Muscle of arm (tissue), 14 donors: ENCODE measurements at places on chromosomes 2 and 18.

- DNase-seq, result peak; percentile 31
Observed at GRCh38 chr2:287471-287885, 413 bp downstream of the ALKAL2 start.

GRCh38 chr18:35661483-35662146, 80.1 kb downstream of the GALNT1 start:
- DNase-seq, result no peak

DNA sequence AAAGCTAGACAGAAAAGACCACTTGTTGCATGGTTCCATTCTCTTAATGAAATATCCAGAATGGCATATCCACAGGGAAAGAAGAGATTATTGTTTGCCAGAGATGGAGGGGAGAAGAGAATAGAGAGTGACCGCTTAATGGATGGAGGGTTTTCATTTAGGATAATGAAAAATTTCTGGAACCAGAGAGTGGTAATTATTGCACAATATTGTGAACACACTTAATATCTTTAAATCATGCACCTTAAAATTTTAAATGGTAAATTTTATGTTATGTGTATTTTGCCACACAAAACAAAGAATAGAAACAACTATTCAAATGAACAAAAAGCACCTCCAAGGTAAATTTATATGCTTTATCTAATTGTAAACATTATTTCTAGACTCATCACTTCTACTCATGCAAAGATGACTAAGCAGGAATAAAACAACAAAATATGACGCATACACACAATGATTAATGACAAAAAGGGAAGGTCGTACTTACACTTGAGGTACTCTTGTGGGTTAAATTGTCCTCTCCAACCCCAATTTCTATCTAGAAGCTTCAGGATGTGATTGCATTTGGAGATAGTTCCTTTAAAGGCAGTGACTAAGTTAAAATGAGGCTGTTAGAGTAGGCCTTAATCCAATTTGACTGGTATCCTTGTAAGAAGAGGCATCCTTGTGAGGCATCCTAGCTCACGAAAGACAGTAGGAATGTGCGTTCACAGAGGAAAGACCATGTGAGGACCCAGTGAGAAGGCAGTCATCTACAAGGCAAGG, 18.7 kb upstream of the DHRS9 start:
- no peak for DNase-seq

DNA sequence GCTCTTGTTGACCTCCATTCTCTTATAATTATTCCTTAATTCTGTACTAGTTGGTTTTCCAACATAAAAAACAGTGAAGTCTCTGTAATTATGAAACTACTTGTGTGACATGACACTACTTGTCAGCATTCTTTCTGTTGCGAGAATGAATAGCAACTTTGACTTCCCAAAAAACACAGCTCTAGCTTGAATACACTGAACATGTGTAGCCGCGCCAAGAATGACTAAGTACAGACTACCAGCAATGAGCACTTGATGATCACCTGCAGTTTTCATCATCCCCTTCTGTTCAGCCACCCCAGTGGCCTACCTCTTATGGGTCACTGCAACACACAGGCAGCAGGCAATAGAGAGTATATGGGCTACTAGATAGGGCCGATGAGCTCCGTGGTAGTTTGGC, 229.3 kb downstream of the TGIF1 start:
- DNase-seq, result no peak

DNA sequence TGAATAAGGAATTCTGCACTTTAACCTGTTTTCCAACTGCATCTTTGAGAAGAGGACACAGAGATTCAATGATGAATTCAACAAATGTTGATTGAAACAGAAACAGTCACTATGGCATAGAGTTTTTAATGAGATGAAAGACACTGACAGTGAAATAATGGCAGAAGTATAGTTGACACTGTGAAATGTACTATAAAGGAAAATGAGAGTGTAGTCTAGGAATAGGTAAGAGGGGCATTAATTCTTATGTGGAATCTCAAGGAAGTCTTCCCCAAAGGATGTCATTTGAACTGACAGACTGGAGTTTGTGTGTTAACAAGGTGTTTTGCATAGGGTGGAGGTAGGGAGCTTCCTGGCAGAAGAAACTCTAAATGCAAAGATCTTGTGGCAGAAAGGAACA, 566.2 kb downstream of the TDRD15 start:
- DNase-seq, result no peak

DNA sequence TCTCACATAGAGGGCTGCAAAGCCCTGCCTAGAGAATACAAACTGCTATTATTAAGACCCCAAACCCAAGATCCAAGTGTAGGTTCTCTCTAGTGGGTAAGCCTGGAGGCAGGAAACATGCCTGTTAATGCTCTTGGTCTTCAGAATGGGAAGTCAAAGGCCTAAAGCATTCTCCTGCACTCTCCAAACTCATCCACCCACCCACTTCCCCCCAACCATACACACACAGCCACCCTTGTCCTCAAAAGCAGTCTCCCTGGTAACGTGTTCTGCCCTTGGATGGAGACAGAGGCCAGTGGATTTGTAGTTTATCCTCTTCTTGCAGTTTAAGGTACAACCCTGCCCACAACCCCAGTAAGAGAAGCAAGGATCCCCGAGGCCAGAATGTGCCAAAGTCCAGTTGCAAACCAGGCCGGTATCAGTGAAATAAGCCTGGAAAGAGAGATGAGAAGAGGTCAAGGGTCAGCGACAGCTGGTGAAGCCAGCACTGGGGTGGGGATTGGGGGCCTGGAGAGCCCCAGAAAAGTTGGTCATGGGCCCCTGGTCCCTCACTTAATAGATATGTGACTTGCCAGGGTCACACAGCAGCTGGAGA, 23.0 kb downstream of the TMEM247 start:
- DNase-seq, result no peak

DNA sequence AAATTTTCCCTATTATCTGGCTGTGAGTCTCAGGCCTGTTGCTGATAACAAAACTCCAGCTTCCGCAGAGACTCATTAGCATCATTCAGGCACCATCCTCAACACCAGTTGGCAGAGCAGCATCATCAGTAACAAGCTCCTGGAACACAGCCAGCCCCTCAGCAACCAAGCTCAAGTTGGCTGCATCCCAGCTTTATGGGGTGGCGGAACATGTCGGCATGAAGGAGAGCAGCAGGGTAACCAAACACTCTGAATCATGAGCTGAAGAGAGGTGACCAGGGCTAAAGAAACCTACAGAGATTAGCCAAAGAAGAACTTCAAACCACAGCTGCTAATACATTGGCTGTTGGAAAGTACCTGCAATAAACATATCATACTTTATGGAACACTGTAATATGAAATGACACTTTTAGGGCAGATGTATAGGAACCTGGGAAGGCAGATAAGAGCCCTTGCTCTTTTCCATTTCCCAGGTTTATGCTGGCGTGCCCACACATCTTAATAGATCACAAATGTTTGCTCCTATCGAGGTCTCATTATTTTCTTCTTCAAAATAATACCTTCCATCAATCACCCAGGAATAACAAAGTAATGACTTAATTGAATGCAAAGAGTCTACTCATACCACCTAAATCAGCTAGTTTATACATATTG, 63.8 kb downstream of the PDE11A start:
- peak; percentile 1 for DNase-seq

DNA sequence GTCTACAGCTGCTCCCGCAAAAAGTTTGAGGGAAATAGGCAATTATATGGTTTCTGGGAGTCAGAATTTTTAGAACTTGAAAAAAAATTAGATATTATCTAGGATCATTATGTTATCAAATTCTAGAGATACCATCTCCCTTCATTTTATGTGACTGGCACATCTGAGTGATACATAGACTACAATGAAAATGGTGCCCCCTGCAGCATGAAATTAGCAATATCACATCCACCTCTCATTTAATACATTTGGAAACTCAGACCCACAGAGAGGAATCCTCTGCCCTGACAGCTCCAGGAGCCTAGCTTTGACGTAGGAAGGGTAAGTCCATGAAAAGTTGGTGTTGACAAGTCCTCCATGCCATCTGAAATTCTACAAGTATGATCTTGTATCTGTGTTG, 381.6 kb downstream of the SUCLG1 start:
- DNase-seq, result no peak

- no peak for DNase-seq
Observed at GRCh38 chr2:212245880-212246279, 292.7 kb downstream of the ERBB4 start.

- no peak for DNase-seq
Observed at GRCh38 chr2:51723691-51724090, 691.8 kb upstream of the NRXN1 start.

- DNase-seq, result no peak
Observed at GRCh38 chr18:1392046-1392445, 487.4 kb downstream of the ADCYAP1 start.

DNA sequence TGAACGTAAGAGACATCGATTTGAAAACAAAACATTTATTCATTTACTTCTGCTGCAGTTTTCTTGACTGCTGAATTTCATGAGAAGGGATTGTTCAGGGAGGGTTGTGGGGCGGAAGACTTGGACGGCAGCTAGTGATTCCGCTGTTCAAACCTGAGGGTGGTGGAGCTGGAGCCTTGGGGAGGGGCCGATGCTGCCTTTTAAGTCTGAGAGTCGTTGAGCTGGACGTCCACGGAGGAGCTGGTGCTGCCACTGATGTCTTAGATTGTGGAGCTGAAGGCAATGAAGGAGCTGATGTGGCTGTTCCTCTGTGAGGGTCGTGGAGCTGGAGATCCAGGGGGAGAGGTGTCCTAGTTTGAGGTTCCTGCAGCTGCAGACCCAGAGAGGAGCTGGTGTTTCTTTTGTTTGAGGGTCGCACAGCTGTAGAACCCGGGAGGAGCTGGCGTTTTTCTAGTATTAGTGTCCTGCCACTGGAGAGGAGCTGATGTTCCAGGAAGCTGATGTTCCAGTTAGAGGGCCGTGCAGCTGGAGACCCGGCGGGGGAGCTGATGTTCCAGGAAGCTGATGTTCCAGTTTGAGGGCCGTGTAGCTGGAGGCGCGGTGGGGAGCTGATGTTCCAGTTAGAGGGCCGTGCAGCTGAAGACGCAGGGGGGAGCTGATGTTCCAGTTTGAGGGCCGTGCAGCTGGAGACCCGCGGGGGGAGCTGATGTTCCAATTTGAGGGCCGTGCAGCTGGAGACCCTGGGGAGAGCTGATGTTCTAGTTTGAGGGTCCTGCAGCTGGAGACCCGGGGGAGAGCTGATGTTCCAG, 150.9 kb downstream of the RTP5 start:
- peak; percentile 7 for DNase-seq

DNA sequence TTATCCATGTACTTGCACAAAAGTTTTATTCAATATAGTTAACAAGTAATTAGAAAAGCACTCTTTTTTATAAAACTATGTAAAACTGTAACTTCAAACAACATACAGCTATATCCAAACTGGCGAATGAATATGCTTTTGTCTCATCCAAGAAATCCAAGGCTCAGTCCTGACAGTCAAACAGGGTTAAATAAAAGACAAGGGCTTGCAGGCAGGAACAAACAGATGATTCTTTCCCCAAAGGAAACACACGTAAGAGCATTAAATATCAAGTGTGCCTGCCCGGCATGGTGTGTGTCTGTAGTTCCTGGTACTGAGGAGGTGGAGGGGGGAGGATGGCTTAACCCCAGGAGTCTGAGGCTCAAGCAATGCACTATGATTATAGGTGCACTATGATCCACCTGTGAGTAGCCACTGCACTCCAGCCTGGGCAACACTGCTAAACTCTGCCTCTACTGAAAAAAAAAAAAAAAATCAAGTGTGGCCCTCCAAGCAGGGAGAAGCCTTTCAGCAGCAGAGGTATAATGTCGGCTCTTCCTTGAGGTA, 171.3 kb downstream of the DLGAP1 start:
- no peak for DNase-seq

DNA sequence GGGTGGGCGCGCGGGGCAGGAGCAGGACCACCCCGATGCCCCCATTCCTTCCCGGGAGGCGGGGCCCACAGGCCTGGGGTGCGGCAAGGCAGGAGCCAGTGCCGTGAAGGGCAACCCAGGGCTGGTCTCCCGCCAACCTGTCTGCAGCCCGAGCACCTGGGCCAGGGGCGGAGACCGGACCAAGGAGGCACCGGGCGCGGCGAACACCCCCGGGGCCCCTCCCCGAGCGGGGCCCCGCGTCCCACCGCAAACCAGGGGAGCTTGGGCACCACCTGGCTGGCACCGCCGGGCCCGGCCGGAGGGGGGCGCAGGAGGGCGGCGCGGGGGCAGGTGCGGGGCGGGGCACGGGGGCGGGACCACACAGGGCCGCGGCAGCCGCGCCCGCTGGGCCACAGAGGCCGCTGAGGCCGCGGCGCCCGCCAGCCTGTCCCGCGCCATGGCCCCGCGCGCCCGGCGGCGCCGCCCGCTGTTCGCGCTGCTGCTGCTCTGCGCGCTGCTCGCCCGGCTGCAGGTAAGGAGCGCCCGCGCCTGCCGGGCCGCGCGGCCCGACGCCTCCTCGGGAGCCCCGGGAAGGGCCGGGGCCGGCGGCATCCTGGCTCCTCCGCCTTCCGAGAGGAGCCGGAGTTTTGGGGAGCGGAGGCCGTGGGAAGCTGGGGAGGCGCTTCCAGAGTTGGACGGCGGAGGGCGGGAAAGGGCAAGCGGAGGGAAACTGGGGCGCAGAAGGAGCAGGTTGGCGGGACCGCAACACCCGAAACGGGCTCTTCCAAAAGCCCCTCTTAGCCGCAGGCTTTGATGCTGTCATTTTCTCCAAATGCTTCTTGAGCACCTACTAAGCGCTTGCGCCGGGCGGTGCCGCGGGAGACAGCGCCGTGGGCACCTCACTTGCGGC, at the start of gene TNFRSF11A:
TSS of gene TNFRSF11A (plus strand) at position 394 of the 889 bp plus-strand sequence. CDS start at position 437, 43 bp downstream.
- no peak for DNase-seq

DNA sequence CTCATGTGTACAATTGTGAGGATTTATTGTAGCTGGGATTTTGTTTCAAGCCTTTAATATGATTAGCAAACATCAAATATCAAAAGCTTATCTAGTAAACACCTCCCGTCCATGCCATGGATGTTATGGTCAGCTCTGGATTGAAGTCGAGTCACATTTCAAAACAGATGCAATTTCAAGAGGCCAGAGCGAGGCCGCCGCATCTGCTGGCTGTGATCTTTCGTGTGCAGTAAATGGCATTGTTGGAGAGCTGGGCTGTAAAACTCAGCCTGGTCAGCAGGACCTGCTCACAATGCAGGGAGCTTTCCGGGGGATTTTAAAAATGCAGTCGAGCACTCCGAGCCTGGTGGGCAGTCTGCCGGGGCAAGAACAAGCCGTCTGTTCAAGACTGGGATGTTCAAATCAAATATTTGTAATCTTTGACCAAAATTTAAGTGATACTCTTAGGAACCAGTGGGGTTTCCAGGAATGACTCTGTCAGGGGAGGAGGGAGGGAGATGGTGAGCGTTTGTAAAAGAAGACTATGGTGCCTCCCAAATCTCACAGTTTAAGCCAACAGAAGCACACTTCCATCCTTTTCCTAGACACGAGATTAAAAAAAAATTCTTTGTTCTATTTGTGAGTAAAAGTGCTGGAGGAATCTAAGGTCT, 97.6 kb downstream of the MYCN start:
- no peak for DNase-seq

DNA sequence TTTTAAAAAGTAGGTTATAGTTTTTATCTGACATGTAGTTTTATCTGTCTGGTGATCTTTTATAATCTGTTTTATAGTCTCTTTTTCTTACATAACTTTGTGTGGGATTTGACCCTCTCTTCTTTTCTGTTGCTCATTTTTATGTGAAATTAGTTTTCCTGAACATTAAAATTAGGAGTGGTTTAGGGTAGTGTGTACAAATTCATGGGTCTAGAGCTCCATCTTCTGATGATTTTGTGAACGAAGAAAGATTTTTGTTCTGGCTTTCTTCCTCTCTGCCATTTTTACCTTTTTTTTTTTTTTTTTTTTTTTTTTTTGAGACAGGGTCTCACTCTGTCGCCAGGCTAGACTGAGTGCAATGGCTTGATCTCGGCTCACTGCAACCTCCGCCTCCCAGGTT, 46.6 kb downstream of the SLC30A6 start:
- DNase-seq, result no peak

- DNase-seq, result no peak
Observed at GRCh38 chr2:75597949-75598348, 37.2 kb upstream of the EVA1A start.

GRCh38 chr2:160582490-160583145, 89.0 kb upstream of the RBMS1 start:
- DNase-seq, result peak; percentile 44
